Stimulated activated CD4-positive, alpha-beta T cell treated with anti-CD3 and anti-CD28 coated beads, Interleukin-4, amount 100 ng/mL, for 4 hours (primary cell): ENCODE measurements at places on chromosomes 7 and 10.

DNA sequence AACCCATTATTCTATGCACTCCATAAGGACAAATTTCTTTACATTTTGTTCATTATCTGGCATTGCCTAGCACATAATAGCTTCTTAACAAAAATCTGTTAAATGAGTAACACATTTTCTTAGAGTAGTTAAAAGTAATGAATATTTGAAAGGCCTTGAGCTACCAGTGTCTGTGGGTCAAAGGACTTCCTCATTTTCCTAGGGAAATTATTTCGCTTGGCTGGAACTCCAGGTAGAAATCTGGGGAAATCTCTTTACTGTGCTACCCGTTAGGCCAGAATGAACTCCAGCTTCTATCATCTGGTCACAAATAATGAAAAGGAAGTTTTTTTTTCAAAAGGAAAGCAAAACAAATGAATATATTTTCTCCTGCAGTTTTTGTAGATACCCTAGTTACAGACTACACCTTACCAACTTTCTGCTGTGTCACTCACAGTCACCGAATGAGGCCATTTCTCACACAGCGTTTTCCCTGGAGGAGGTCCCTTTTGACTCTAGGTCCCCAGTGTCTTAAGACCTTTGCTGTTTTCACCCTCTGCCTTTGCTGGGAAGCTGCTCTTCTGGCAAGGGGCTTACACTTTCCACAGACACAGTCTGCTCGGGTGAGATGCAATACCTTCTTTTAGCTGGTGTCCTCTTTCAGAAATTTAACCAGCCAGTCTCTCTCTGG lies 1.6 kb downstream of the SAMD9L start:
- DNase-seq = no peak

DNA sequence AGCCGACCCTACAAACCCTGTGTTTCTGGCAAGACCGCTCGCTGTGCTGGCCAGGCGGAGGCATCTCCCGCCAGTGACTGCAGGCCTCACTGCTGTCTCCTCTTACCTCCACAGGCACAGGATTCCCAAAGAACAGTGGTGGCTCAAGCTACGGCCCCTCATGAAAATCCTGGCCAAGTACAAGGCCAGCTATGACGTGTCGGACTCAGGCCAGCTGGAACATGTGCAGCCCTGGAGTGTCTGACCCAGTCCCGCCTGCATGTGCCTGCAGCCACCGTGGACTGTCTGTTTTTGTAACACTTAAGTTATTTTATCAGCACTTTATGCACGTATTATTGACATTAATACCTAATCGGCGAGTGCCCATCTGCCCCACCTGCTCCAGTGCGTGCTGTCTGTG lies 36.2 kb downstream of the PITRM1 start:
- no peak for DNase-seq

DNA sequence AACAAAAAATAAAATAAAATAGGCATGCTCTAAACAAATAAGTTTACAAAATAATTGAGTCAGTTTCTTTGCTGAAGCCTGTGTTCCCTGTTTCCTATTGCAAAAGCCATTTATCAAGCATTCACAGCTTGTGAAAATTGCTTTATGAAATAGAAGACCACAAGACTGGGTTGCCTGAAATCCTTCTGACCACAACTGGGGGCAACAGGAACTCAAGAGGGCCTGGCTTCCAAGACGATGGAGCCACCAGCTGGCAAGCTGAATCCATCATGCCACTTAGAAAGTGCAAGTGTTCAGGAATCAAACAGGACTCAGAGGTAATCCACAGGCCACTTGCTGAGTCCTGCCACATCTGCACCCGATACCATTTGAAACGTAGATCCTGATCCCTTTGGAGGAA lies 752 bp upstream of the ABCA13 start:
- DNase-seq = no peak

DNA sequence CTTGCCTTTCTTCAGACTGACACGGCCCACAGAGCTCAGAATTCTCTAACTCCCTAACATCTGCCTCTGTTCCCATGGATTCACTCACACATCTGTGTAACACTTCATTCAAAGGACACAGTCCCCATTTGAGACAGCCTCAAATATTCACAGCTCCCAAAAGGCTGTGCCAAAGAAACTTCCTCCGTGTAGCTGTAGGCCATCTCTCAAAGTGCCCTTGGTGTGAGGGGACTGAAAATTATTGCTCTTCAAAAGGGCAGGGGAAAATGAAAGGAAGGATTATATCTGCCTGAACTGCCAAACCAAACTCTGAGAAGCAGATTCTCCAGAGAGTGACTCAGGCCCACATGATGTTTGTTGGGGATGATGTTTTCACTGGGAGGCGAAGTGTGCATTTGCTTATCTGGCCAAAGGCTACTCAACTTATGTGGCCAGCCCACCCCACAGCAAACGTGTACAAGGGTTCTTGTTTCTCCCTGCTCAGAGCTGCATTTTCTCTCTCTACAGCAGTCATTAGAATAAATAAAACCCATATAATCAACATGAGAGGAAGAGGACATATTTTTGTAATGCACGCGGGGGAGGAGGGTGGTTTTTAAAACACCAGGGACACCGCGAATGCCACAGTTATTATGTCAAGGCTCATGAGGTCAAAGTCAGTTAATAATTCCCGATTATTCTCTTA lies 302.4 kb upstream of the NFE2L3 start:
- no peak for DNase-seq

- peak; percentile 59 for DNase-seq
These were observed 14.9 kb downstream of the TRIM56 start for GRCh38 chr7:101099969-101100781.
